ENCODE measurements at places on chromosomes 16 and 17.

DNA sequence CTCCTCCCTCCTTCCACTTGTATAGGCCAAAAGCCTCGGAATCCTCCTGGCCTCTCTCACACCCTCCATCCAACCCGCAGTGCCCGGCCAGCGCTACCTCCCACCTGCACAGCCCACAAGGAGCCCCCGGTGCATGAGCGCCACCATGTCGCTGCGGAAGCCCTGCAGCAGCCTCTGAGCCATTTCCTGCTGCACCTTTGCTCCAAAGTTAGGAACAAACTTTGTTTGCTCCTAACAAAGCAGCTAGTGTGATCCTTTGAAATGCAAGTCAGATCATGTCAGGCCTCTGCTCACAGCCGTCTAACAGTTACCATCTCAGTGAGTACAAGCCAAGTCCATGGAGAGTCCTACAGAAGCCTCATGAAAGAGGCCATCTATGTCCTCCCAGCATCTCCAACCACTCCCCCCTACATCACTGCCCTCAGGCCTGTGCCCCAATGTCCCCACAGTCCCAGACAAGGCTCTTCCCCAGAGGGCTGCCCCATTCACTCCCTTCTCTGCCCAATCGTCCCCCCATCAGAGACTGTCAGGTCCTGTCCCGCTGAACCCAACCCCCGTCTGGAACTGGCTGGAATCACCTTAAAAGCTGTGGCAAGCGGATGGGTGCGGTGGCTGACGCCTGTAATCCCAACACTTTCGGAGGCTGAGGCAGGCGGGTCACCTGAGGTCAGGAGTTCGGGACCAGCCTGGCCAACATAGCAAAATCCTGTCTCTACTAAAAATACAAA is 7.5 kb downstream of the DCAKD start:
- no peak for DNase-seq

DNA sequence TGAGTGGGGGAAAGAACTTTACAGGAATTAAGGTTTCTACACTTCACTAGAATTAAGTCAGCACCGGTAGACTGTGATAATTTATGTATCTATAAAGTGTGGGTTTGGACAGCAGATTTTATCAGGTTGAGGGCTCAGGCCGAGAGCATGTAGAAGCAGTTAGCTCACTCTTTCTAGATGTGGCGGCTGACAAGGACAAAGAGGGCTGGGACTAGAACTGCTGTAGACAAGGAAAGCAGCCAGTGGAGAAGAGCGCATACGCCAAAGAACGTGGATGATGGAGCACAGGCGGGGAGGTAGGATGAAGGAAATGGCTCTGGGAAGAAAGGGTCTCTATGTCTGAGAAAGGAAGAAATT is 504 bp upstream of the GOSR1 start:
- DNase-seq: no peak

GRCh38 chr17:18181358-18181757 is 2.3 kb upstream of the ALKBH5 start:
- DNase-seq: no peak

DNA sequence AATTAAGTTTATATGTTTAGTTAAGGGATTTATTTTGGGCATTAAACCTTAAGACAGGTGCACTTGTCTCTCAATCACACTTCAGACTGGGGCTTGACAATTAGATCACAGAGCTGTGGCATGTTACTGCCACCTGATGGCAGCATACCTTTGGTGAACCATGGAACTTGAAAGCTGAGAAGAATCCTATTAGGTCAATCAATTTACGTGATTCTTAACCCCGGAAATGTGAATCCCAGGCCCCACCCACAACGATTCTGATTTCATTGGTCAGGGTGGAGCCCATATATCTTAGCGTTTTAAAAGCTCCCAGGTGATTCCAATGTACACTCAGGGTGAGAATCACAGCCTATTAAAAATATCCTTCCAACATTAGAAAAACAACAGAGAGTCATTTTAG is 91.0 kb downstream of the GSG1L start:
- no peak for DNase-seq

DNA sequence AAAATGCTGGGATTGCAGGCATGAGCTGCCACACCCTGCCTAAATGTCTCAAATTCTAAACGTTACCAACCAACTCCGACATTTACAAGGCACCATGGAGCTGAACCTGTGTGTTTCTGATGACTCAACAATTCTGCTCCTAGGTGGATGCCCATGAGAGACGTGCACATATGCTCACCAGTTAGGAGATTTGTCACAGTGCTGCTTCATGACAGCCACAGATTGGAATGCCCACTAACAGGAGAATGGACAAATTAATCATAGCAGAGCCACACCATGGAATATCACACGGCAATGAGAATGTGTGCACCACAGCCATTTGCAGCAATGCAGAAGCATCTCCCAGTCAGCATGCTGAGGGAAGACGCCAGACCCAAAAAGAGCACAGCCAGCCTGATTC is 8.0 kb upstream of the KCNG4 start:
- DNase-seq: no peak

DNA sequence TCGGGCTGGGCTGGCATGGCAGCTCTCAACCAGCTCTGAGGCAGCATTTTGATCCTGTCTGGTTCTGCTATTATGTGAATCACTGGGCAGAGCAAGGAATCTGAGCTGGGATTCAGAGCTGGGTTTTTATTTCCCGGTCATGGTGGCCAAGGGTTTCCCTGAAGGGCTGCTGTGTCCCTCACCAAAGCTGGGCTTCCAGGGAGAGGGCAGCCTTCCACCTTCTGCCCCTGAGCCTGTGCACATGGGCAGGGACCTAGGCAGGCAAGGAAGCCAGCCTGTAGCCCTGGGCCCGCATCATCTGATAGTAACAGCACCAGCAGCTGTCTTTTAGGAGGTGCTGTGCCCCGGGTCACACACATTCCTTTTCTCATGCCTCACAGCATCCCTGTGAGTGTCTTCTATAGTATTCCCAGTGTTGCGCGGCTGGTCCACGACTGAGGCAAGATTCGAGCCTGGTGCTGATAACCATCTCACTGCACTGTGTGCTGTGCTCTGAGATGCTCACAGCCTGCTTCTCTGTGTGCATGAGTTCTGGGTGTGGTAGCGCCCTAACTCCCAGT is 85.3 kb upstream of the PLCG2 start:
- no peak for DNase-seq

DNA sequence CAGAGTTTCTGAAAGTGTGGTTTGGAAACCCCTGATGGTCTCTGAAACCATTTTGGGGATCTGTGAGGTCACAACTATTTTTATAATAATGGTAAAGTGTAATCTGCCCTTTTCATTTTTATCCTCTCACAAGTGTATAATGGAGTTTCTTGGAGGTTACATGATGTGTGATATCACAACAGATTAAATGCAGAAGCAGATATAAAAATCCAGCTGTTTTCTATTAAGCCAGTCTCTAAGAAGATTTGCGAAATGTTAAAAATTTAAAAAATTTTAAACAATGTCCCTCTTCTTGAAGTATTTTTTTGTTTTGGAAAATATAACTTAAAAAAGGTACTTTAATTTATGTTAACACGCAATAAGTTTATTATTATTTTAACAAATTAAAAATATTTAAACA is 48.7 kb downstream of the RPGRIP1L start:
- DNase-seq: no peak

- no peak for DNase-seq
These were observed 551.9 kb upstream of the CA10 start for GRCh38 chr17:52710363-52710901.

DNA sequence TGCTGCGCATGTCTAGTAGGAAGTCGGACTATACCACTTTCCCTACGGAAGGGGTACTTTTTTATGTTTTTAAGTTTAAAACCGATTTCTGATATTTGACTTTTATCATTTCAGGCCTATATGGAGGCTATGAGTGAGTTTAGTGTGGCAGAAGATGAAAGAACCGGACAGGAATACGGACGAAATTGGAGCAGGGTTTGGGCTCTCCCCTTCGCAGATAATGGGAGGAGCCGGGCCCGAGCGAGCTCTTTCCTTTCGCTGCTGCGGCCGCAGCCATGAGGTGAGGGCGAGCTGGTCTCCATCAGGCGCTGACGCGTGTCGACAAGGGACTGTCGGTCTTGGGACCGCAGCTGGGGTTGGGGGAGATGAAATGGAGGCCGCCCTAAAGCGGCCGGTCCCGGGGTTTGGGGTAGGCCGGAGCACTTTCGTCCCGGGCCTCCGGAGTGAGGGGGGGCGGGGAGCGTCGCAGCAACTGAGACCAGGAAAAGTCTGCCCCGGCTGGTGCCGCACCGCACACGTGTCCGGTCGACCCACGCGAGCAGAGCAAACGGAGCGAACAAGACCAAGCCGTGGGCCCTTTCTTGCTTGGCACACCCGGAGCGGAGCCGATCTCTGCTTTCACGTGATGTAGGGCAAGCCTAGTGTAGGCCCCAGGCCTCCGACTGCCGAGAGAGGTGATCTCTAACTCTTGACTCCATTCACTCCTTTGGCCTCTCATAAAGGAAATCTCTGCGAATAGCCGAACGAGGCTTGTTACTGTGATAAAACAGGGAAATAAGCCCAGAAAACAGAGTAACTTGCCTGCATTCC is at the start of gene RPL19:
Gene RPL19 (plus strand): TSS at position 214 of the 810 bp plus-strand sequence. CDS start 62 bp downstream, at position 276.
- peak; percentile 77 for DNase-seq

DNA sequence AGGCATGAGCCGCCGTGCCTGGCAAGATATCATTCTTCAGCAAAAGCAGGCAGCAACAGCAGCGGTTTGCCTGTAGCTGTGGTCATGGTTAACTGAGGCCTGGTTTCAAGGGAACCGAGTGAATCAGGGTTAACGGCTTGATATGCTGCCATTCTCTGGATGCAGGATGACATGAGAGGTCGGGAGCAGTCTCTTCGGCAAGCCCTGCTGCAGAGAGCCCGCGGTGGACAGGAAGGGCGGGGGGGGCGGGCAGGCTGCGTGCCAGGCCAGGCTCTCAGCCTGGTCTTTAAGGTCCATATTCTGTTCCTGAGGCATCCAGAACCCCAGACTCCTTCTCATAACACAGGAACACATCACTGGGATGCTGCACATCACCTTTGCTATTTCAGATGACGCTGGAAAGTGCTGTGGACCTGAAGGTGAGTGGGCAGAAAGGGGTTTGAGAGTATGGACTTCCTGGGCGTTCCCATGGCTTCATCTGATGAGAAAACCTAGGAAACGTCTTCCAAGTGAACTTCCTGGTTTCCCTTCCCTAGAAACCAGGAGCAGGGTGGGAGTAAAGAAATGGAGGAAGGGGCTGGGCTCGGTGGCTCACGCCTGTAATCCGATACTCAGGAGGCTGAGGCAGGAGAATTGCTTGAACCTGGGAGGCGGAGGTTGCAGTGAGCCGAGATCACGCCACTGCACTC is 165.6 kb upstream of the RPH3AL start:
- no peak for DNase-seq

DNA sequence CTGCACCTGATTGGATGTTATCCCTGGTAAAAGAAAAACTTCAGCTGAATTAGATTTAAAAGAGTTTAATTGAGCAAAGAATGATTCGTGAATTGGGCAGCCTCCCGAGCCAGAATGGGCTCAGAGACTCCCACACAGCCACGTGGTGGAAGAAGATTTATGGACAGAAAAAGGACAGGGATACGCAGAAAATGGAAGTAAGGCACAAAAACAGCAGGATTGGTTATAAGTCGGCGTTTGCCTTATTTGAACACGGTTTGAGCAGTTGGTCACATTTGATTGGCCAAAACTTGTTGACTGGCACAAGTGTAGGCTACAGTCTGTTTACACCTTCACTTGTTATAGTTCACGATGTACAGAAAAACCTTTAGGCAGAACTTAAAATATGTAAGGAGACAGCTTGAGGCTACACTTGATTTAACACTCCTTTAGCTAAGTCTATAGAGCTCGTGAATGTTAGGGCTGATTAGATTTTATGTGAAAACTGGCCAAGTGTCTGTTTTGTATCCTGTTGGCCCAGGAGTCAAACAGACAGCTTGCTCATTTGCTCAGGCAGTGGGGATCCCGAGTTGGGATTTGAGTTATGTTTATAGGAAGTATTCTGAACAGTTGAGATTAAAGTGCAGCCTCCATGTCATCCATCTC is 119.5 kb upstream of the SHISA6 start:
- no peak for DNase-seq

GRCh38 chr16:62058412-62058811 is 22.2 kb upstream of the CDH8 start:
- DNase-seq: no peak

- DNase-seq: peak; percentile 74
These were observed 27.1 kb upstream of the SNN start for GRCh38 chr16:11640987-11641817.

DNA sequence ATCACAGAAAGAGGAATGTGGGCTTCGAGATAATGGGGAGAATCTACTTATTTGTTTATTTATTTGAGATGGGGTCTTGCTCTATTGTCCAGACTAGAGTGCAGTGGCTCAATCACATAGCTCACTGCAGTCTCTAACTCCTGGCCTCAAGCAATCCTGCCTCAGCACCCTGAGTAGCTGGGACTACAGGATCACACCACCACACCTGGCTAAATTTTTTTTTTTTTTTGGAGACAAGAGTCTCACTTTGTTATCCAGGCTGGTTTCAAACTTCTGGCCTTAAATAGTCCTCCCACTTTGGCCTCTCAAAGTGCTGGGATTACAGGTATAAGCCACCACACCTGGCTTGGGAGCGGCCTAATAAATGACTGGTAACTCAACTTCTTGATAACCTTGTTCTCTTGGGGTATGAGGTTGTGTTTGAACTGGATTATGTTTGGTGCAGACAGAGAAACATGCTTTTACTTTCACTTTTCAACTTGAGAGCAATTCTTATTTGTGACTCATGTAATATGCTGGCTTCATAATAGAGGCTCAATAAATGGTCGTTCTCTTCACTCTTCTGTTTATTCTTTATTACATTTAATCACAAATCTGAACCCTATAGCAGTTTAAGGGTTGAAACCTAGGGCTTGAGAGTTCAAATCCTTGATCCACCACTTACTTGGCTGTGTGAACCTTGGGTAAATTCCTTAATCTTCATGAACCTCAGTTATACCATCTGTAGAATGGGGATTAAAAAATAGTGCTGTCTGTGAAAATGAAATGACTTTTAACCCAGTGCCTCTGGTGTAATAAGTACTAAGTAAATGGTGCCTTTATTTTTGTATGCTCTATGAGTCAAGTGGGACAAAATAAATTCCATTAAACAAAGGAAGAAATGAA is 129.1 kb upstream of the HS3ST2 start:
- no peak for DNase-seq

- no peak for DNase-seq
These were observed 1.0 kb upstream of the HOXB8 start for GRCh38 chr17:48615963-48616716.

DNA sequence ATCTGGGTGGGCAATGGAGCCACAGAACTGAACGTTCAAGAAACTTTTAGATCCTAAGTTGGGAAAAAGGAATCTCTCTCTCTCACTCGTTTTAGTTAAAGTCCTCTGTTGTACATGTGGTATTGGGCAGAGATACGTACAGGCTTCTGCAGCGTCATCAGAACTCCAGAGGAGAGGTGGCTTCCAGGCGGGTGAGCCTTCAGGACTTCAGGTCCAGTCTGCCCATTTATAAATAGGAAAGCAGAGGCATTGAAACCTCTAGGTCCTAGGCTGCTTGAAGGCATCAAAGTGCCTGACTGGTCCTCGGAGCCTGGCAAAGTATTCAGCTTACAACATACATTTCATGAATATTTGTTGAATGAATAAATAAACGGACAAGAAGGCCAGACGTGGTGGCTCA is 8.1 kb upstream of the TNFRSF13B start:
- DNase-seq: no peak

All from stimulated activated naive CD4-positive, alpha-beta T cell (primary cell).